ENCODE measurements at places on chromosomes 3 and 15. TPM values are rescaled to one million over a fixed set of nuclear protein-coding genes. Genes with fewer than 3 reads are reported as not detected.

The BOC gene
- total RNA-seq = 6.7 TPM

The RAD51 gene
- total RNA-seq = 0.88 TPM

The ELP6 gene
- 20.4 TPM for total RNA-seq

The SPESP1 gene
- total RNA-seq = 7.6 TPM

The SLC25A26 gene
- total RNA-seq = 40.7 TPM

The POLQ gene
- 0.38 TPM for total RNA-seq

The TNFAIP8L3 gene
- 6.0 TPM for total RNA-seq

The ARL14 gene
- not detected for total RNA-seq
